ENCODE measurements at places on chromosomes 4 and X.

DNA sequence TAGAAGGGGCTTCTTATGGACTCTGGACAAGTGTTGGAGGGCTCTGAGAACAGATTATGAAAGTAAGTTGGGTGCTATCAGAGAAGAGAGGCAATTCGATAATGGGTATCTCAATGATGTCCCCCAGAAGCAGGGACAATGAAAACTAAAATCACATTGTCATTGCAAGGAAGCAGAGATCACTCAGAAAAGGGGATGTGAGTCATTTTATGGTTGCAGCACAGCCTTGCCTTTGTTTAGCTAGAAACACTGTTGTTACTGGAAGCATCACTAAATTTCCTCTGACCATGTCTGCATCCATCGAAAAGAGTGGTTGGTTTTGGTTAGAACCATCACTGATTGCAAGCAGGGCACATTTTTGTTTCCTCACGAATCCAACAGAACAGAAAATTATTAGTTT, 246.8 kb upstream of the NWD2 start:
- DNase-seq = no peak

GRCh38 chr4:13540446-13541175, 3.7 kb downstream of the NKX3-2 start:
- no peak for DNase-seq

DNA sequence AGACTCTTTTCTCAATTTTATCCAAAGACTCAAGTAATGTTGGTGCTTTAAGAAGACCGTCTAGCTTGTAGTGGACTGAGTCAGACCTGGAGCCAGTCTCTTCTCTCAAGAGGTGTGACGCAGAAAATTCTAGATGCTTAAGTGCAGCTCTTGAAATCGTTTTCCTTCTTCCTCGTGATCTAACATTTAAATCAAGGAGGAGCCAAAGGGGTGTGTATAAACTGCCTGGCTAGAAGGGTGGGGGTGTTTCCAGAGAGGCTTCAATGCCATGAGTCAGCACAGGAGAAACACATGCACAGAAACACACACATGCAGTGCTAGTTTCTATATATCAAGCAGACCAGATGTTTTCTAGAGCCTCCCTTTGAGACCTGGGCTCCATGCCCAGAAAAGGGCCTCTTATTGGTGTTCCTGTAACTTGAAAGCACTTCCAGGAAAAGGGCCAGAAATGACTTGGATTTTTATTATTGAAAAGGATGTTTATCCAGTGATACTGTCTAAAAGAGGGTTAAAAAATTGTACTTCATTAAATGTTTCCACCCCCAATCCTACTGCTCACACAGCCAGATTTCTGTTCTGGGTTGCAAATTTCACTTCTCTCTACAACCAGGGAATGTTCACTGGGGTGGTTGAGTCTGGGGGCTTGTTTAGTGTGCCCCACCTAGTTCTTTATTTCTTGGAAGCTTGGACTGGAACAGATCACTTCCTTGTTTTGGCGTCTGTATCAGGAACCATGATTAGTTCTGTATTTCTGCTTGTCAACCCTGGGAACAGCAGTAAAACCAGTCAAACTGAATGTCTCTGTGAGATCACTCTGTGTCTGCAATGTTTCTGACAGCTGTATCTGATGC, at the start of gene CLIC2:
Gene CLIC2, minus strand, starts transcription at position 129 of the 851 bp plus-strand sequence. CDS start 187 bp downstream, outside the sequence.
- DNase-seq = peak; percentile 1

GRCh38 chr4:28351102-28351501, 1490.5 kb downstream of the STIM2 start:
- DNase-seq = no peak

DNA sequence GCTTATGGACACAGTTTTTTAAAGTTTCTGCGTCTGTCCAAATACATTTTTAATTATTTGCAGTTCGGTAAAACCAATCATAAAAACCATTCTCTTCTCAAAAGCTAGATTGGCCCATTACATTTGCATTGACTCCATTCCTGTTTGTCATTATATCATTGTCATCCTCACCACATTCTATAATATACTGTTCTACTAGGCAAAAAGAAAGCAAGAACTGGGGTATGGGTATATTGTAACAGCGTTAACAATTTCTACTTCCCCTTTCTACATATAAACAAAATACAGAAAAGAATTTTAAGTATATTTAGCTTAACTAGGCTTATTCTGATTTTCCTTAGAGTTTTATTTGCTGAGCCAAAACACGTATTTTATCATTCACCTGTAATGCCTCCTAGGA, 91.8 kb downstream of the RAP1GDS1 start:
- no peak for DNase-seq

DNA sequence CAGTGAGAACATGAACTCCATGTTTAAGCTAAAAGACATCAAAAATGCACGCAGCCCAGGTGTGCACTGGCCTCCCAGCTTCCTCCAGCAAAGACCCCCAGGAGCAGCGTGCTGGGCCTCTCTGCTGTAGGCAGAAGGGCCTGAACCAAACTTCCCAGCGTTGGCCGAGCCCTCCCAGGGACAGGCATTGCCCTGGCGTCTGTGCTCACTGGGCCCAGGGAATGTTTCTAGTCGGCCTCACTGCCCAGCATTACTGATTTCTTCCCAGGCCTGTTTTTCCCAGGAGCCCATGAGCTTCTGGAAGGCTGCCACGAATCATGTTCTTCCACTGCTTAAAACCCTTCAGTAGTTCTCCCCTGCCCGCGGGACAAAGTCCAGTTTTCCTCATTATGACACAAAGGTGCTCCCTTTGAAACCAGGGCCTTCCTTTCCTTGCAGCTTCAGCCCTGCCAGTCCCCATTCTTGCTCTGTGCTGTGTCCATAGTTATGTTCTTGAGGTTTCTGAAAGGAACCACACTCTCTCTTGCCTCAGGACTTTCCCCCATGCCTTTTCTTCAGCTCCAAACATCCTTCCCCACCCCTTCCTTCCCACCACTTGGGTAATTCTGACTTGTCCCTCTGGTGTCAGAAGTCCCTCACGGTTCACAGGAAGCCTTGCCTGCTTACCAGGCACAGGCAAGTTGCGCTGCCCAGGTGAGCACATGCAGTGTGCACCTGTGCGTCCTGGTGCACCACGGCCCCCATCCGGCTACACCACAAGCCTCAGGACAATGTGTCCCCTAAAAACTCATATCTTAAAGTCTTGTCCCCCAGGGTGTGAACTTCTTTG, 93.4 kb upstream of the ENPP6 start:
- no peak for DNase-seq
